ENCODE measurements at places on chromosomes 2 and 18.
A peak's percentile ranks its signal among the peaks of the same experiment; 100 is the strongest.

GRCh38 chr2:145631561-145631960 lies 1111.6 kb upstream of the ZEB2 start:
- DNase-seq, result no peak

GRCh38 chr2:129872446-129872845 lies 107.0 kb upstream of the RAB6C start:
- no peak for DNase-seq

DNA sequence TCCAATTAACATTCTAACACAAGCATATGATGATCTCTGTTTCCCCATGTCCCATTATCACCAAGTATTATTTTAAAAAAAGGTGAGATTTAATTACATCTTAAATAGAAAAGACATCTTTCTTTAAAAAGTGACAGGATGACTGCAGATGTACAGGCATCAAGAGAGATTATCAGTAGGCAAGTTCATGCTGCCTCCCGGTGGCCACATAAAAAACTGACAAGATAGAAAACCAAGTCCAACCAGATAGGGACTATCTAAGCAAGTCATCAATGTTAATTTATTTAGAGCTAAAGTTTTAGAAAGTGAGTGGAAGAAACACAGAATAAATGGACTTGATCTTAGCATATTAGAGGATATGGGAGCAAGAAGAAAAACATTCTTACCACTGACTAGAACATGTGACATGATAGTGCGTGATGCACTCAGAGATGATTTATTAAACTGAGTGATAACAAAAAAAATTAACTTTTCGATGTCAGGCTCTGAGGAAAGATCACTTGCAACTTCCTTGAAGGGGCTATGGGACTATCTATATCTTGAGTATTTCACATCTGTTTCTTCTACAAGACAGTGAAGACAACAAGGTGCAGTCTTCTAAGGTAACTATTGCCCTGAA lies 5.4 kb upstream of the TDRD15 start:
- DNase-seq, result peak; percentile 13

DNA sequence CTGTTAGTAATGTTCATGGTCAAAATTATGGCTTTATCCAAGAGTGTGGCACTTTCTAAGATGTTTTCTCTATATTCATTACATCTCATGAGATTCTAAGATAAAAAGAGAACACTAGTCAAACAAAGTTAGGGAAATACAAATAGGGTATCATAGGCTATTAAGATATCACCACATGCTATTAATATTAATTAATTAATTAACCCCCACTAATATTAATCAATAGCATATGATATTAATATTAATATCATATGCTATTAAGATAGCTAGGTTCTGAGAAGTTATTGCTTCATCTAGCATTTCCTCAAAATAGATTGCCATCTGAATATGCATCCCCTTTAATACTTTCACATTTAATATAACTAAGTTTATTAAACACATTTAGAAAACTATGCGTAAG lies 22.1 kb downstream of the DSG3 start:
- no peak for DNase-seq

- no peak for DNase-seq
Observed at GRCh38 chr18:34817636-34818035, 107.5 kb downstream of the DTNA start.

Measured in NCI-H1417 (cell line).